ENCODE measurements at places on chromosomes 7 and 10.
A peak's percentile ranks its signal among the peaks of the same experiment; 100 is the strongest.

DNA sequence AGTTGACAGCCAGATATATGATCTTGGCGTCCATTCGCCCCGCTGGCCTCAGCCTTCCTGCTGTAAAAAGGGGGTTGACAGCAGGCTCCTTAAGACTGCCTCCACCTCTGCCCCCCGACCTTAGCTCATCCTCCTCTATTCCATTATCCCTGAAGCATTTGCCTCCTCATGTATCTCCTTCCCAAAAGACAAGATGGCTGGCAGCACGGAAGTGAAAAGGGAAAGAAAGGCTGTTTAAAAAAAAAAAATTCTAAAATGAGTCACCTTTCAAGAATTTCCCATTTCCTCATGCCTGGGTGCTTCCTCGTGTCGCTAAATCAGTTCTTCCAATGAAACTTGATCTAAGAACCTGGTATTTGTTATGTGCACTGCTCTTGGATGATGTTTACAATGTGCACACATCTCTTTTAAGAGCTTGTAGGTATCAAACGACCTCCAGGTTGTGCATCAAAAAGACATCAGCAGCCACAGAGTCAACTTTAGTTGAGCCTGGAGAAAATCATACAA is 1.7 kb downstream of the SCRN1 start:
- H3K4me1 ChIP-seq: peaks cover 5% of the 10 kb centered on the region
- H3K27me3 ChIP-seq: peaks cover 40% of the 10 kb centered on the region
- H3K36me3 ChIP-seq: peaks cover 14% of the 10 kb centered on the region

GRCh38 chr7:122337011-122337410 is 32.5 kb upstream of the FEZF1 start:
- no peak for ATAC-seq
- no peaks in the 10 kb centered on the region for H3K4me1 ChIP-seq
- H3K27me3 ChIP-seq: no peaks in the 10 kb centered on the region
- no peaks in the 10 kb centered on the region for H3K36me3 ChIP-seq
- no peak overlapping the region for H3K4me3 ChIP-seq

DNA sequence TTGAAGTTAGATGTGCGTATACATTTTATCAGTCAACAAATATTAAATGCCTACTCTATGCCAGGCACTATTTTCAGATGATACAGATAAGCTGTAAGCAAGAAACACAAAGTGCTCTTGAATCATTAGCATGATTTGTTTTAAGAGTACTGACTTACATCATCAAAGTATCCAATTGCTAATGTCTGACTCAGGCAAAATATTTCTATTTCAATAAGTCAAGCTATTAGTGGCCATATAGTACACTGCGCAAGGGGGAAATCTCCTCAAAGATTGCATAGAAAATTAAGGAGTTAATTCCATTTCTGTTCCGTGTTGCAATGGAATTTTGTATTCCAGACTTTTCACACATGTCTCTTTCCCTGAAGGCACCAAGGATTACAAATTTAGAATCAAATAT is 46.1 kb upstream of the DNAJC1 start:
- peaks cover 3% of the 10 kb centered on the region for H3K27me3 ChIP-seq
- H3K36me3 ChIP-seq: no peaks in the 10 kb centered on the region
- no peak overlapping the region for H3K27ac ChIP-seq
- ATAC-seq: no peak
- no peak overlapping the region for H3K4me3 ChIP-seq

DNA sequence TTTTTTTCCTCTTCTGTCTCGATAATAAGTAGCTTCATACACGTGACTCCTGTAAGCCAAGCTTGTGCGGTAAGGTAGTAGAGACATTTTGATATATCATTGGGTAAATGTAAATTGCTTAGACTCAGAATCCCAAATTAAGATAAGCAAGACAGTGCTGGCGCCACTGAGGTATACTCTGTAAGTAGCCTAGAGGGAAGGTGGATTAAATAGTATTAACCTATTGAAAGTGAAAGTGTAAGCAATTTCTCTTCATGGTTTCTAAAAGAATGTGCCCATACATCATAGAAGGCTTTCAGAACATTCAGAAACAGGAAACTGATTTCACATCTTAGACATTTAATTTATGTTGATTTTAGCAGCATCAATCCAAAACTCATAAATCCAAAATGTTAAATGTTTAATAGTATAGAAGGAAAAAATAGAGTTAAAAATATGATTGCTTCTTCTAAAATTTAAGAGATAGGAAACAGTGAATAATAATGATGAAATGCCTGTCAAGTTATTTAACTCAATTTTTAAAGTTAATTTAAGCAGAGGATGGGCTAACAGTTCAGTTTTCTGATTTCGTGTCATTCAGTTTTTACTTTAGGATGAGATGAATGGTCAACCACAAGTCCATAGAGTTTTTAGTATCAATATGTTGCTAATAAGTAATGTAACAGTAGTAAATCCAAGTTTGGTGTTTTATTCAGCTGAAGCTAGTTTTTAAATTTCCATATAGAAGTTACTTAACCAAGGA is 36.8 kb downstream of the LRRC72 start:
- peaks cover 15% of the 10 kb centered on the region for H3K4me1 ChIP-seq
- no peaks in the 10 kb centered on the region for H3K36me3 ChIP-seq
- H3K27me3 ChIP-seq: peaks cover 6% of the 10 kb centered on the region
- H3K4me3 ChIP-seq: peak overlapping the region; percentile 27

DNA sequence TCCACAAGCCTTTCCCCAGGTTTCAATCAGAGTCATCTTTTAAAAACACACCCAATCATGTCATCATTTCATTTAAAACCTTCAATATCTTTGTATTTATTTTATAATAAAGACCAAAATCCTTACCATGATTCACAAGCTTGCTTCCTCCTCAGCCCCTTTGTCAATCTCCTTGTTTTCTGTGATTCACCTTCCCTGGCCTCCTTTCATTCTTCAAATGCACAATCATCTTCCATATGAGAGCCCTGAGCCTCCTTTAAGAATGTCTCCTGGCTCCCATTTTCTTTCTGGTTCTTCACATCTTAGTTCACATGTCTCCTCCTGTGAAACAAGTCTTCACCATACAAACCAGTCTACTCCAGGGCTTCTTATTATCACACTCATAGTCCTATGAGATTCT is 904.0 kb downstream of the SORCS3 start:
- no peaks in the 10 kb centered on the region for H3K4me1 ChIP-seq
- no peak overlapping the region for H3K27ac ChIP-seq
- H3K36me3 ChIP-seq: no peaks in the 10 kb centered on the region
- peaks cover 3% of the 10 kb centered on the region for H3K27me3 ChIP-seq

Data from activated T-helper 17 cell treated with anti-CD3 and anti-CD28 coated beads, Interleukin-2, amount 50 U/mL, for 72 hours (primary cell).